Spinal cord (tissue), 10 donors: ENCODE measurements at places on chromosomes 5 and 9.
A peak's percentile ranks its signal among the peaks of the same experiment; 100 is the strongest.

DNA sequence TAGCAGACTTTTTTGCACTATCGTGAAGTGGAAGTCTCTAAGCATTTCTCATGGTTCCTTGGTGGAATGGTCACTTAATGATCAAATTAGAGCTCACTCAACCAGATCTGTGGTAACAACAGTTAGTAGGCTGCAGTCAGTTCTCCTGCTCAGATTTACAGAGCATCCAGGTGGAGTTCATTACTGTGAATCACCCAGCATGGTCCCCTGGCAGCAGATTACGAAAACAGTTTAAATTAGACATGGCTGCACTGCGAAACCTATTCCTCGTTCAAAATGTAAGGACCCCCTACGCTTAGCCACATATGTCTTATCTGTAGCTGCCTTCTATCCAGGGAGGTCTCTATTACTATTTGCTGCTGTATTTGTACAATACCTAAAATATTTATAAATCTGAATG, 823.6 kb upstream of the ARRDC3 start:
- no peak for DNase-seq

- DNase-seq, result peak; percentile 31
These were observed 20.8 kb downstream of the MEGF10 start for GRCh38 chr5:127311349-127311748.

- no peak for DNase-seq
These were observed 86.5 kb upstream of the ARRDC3 start for GRCh38 chr5:91469517-91470165.

DNA sequence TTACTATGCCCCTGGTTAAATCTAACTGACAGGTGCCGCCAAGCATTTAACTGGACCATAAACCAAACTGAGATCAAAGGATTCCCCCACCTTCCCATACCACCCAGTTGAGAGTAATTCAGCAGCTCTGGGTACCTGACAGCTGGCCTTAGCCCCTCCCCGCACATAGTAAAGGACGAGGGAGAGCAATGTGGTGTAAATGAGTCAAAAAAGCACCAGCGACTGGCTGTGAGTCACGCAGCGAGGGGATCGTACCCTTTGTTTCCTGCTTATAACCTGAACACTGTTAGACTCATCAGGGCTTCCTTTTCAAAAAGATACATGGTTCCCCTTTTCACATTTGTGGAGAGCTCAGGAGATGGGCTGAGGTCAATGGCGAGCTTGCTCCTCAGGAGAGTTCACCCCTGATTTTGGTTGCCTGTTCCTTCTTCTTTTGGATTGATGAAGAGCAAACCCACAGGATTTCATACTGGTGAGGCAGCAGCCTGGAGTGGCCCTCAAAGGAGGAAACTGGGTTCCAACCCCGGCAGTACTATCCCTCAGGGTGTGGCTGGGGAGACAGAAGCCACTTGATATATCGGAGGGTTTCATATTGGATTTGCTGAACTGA, 71.5 kb downstream of the ANKRD33B start:
- DNase-seq, result no peak

- no peak for DNase-seq
These were observed 213.2 kb upstream of the EDIL3 start for GRCh38 chr5:84597904-84598303.

GRCh38 chr9:137127301-137128157, 11.4 kb upstream of the GRIN1 start:
- DNase-seq, result no peak

DNA sequence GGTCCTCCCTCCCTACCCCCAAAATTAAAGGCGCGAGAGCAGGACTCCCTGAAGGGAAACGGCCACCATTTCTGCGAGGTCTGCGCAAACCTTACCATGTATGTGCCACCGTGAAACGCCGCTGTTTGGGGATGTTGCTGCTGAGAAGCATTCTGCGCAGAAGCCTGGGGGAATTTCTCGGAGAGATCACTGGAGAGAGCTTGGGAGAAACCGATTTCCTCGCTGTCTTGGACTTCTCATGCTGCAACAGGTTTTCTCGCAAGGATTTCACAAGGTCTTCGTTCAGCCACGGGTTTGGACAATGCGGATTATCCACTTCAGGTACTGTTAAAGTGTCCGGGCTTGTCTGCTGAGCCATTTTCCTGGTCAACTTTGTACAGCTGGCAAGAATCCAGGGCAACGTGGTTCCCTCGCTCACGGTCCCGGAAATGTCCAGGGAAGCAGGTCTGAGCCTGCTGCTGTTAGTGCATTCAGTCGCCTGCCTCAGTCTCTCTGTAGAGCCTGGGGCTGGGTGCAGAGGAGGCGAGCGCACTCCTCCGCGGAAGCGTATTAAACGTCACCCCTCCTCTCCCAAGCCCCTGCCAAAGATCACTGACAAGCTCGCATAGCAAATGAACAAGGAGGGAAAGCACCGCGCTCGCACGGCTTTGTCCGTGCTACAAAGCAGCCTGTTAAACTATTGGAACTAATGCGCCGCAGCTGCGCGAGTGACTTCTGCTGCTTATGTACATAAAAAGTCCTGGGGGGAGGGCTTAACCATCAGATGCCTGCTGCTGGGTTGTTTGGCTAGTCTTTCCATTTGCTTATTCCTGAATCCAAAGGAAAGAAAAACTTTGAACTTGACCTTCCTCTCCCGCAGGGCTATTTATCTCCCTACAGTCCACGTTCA, 125.1 kb downstream of the PDE4D start:
- DNase-seq, result peak; percentile 68

- no peak for DNase-seq
These were observed 136.1 kb upstream of the RUSC2 start for GRCh38 chr9:35353731-35354365.

DNA sequence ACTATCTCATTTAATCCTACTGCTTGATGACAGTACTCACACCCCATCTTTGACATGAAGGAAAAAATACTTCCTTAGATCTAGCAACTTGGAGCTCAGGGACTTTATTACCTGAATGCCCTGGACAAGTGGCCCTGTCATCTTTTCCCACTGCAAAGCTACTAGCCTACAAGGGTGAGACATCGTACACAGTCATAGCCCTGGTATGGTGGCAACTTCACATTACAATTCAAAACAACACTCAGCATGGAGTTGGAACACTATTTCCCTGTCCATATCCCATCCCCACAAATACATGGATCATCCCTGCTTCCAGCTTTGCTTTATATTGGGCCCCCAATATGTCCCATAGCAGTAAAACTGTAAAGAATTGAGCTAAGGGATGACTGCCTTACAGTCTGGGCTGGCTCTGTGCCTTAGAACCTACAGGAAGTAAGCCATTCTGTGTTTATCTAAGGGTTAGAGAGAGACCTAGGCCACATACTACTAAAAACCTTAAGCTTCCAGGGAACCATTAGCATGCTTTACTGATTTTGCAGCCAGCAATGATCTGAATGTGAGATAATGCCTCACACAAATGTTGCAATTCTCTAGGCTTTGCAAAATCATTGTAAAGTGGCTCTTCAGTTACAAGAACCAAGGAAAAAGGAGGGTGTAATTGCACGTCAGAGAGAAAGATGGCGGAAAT, 55.9 kb downstream of the OTULIN start:
- DNase-seq, result no peak

GRCh38 chr9:68934329-68934644, 79.6 kb downstream of the PRKACG start:
- no peak for DNase-seq

DNA sequence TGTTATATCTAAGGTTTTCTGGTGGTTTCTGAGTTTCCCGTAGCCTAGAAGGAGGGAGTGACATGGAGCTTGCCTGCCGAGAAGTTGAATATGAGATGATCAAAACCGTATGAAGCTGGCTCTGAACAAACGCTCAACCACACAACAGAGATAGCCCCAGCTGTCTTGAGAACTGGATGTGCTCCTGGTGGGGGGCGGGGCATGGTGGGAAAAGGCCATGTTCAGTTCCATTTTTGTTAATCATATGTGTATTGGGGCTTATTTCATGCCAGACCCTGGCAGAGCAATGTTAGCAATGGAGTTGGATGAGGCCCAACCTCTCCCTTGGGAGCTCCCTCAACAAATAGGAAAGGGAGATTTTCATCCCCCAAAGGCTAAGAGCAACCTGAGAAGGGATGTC, 4.8 kb downstream of the CCL19 start:
- DNase-seq, result no peak
